ENCODE measurements at places on chromosomes 12 and 14.

DNA sequence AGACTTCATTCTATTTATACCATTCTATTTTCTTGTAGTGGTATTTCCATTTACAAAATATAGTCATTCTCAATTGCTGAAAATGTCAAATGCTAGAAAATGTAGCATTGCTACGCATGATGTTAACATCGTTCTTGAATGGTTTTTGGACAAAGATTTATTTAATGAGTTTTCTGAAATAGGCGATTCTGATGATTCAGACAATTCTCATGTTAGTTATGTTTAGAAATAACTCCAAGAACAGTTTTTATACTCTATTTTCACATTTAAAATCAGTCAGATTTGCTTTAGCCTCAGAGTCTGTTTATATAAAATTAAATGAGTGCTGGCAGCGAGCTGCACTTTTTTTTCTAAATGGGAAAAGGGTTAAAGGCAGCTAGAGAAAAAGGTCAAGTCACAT lies 414.8 kb upstream of the MGAT4C start:
- no peak for DNase-seq

GRCh38 chr12:116040402-116040801 lies 237.1 kb downstream of the MED13L start:
- DNase-seq = no peak

DNA sequence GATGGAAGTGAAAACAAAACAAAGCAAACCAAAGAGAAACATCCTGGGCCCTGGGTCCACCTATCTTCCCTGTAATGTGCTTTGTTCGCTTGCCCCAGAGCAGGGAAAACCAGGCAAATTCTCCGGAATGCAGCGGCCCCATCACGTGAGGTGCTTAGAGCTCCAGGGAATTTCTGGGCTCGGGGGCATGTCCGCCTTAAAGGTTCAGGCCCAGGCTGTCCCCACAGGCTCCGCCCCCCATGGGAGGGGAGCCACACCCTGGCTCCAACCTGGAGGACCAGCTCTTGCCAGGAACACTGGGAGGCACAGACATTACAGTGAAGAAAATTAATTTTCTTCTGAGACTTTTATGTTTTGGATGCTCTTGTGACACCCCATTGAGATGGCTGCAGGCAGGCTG lies 69.9 kb downstream of the RBM19 start:
- no peak for DNase-seq

GRCh38 chr12:23335593-23335992 lies 613.9 kb downstream of the SOX5 start:
- DNase-seq = no peak

GRCh38 chr12:71828813-71829212 lies 10.7 kb upstream of the TBC1D15 start:
- DNase-seq = no peak

- no peak for DNase-seq
These were observed 158.2 kb upstream of the C14orf180 start for GRCh38 chr14:104421401-104421821.

DNA sequence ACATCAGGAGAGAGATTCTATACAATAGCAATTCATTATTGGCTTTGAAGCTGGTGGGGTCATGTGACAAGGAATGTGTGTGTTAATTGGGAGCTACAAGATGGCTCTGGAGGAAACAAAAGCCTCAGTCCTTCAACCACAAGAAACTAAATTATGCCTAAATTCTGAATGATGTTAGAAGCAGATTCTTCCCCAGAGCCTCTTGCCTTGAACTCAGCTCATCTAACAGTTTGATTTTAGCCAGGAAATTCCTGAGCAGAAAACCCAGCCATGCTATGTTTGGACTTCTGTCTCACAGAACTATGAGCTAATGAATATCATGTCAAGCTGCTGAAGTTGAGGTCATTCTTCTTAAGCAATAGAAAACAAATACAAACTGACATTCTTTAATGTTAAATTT lies 274.7 kb downstream of the SLC6A15 start:
- DNase-seq = no peak

- DNase-seq = peak; percentile 37
These were observed 86.3 kb downstream of the VWF start for GRCh38 chr12:6038160-6038559.
